ENCODE measurements at places on chromosomes 12 and 14.
A peak's percentile ranks its signal among the peaks of the same experiment; 100 is the strongest.

- no peak for DNase-seq
These were observed 592.5 kb upstream of the NOVA1 start for GRCh38 chr14:27190296-27190695.

DNA sequence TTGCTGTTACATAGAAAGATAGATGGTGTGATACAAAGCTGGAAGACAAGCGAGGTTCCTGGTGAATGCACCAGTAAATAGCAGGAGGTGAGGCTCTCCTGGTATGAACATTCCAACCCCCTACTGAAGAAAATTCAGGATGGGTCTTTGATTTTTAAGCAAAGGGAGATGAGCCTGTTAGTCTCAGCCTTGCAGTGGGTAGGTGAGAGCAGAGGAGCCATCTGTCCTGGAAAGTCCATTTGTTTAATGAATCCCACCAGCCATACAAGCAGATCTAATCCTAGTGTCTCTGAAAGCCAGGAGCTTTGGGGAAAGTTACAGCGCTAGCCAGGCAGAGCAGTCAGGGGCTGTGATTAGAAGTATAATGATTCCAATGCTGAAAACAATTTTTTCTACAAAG, 234.8 kb upstream of the FOXN3 start:
- no peak for DNase-seq

GRCh38 chr14:99271951-99272631, at the start of gene BCL11B:
TSS of gene BCL11B (minus strand) at chr14:99272197. CDS start at chr14:99271218, 979 bp downstream.
- peak; percentile 84 for DNase-seq

DNA sequence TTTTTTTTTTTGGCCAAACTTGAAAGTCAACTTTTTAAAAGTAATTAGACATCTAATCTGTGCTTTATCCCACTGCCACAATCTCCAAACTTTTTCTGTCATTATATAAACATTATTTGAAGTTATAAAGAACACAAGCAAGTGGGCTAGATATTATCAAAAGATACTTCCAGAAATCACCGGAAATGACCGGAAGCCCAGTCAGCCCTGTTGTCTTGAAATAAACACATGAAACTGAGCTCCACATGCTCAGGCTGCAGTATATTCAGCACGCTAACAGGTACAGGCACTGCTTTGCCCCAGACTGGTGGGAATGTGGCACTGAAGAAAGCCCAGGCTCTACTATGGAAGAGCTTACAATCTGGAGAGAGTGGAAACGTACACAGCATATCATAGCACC, 158.9 kb upstream of the PLEKHG7 start:
- DNase-seq: no peak

DNA sequence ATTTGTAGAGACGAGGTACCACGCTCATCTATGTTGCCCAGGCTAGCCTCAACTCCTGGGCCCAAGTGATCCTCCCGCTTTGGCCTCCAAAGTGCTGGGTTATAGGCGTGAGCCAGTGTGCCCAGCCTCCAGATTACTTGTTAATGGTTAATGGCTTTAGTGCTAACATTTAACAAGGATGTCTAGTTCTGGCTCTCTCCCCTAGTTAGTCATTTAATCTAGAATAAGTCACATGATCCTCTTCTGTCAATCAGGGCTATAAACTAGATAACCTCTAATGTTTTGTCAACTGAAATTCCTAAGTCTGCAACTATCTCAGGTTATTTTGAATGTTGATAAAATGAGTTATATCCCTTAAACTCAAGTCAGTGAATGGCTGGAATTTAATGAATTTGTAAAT, 15.7 kb downstream of the ACTR6 start:
- DNase-seq: no peak

DNA sequence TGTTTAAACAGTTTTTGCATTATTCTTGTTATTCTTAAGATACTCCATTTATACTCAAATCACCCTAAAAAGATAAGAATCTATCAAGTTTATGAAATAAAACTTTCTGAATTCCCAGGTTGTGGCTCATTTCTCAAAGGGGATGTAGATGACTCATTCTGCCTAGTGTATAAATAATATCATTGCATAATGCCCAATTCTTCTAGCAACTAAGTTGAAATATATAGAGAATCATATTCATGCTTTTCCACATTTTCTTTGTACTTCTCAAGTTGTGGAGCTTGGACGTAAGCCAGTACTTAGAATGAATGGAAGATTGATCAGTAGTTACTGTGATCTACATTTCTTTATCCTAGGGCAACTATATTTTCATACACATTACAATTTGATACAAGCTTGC, 201.1 kb downstream of the PPFIA2 start:
- DNase-seq: no peak

GRCh38 chr14:99821519-99822508, 28.6 kb downstream of the EML1 start:
- no peak for DNase-seq

DNA sequence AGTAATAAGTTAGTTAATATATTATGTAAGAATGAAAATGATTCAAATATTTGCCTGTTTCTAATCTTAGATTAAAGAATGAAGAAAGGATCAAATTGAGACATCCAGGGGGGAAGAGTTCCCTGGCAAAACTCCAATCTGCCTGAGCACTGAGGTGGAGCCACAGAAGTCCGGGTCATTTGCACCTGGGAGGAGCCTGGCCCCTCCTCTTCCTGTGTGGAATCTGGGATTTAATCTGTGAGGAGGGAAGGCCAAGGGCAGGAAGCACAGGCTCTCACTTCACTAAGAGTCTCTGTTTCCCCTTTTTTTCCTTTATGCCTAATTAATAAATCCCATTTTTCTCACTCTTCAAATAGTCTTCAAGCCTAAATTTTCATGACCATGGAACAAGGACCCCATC, 599.5 kb downstream of the FLRT2 start:
- no peak for DNase-seq

DNA sequence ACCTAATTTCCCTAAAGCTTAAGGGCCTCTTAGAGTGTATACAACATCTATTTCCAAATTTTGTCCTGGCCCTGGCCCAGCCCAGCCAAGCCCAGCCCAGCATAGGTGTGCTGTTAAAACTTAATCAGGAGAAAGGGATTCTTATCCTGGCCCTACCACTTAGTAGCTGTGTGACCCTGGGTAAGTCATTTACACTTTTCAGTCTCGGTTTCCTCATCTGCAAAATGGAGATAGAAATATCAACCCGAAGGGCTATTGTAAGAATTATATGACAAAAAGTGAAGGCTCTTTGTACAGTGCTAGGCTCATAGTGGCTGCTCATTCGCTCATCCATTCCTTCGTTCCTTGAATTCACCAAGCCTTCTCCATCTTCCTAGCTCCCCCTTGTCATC, 442 bp downstream of the ERG28 start:
- no peak for DNase-seq

DNA sequence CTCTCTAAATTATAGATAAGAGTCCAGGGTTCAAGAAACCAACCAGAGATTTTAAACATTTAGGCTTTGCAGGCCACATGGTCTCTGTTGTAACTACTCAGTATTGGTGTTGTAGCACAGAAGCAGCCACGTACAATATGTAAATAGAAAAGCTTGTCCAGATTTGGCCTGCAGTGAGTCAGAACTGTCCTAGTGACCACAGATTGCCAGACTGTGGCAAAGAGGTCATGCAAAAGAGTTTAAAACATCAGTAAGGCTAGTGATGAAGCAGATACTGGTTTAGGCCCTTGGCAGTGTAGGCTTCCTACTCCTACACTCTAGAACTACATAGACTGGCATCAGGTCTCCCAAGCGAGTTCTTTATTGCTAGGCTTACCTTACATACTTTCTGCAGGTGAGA, 117.6 kb upstream of the GARIN6 start:
- DNase-seq: no peak

DNA sequence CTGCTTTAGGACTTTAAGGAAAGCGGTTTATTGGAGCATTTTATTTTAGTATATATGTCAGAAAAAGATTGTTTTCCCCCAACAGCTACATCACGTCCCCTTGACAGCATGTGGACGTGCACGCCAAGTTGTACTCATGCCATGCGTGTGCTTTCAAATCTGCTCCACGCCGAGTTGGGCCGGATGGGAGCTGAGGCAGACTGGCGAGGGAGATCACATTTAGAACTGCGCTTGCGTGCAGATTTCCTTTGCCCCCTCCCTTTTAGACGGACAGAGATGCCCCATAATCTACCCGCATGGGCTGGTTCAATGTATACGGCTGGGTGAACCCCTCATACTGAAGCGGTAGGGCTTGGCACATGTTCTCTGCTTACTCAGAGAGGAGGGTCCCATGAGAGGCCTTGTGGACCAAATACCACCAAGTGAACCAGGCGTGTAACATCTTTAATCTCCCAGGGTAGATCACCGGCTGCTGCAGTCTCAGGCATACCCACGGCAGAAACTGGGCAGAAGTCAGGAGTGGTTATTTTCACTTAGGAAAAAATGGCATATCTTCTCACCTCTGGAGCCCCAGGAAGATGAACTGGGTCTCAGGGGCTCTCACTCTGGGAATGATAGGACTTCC, 92.1 kb downstream of the ESR2 start:
- DNase-seq: no peak

DNA sequence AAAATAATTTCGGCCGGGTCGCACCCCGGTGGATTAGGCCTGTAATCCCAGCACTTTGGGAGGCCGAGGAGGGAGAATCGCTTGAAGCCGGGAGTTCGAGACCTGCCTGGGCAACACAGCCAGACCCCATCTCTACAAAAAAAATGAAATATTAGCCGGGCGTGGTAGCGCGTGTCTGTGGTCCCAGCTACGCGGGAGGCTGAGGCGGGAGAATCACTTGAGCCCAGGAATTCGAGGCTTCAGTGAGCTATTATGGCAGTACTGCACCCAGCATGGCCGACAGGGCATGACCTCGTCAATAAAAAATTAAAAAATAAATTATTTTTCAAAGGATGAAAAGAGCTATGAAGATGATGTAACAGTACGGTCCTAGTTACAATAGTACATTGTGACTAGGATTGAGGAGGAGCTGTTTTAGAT, 523 bp downstream of the GTF2H3 start:
- no peak for DNase-seq

- DNase-seq: no peak
These were observed 229.8 kb upstream of the LRIG3 start for GRCh38 chr12:59149995-59150642.

- no peak for DNase-seq
These were observed 2.5 kb downstream of the SCN8A start for GRCh38 chr12:51593539-51593938.

GRCh38 chr12:15631007-15631715, 158.0 kb downstream of the EPS8 start:
- DNase-seq: no peak

GRCh38 chr12:121036810-121037326, 2.2 kb downstream of the OASL start:
- peak; percentile 34 for DNase-seq

DNA sequence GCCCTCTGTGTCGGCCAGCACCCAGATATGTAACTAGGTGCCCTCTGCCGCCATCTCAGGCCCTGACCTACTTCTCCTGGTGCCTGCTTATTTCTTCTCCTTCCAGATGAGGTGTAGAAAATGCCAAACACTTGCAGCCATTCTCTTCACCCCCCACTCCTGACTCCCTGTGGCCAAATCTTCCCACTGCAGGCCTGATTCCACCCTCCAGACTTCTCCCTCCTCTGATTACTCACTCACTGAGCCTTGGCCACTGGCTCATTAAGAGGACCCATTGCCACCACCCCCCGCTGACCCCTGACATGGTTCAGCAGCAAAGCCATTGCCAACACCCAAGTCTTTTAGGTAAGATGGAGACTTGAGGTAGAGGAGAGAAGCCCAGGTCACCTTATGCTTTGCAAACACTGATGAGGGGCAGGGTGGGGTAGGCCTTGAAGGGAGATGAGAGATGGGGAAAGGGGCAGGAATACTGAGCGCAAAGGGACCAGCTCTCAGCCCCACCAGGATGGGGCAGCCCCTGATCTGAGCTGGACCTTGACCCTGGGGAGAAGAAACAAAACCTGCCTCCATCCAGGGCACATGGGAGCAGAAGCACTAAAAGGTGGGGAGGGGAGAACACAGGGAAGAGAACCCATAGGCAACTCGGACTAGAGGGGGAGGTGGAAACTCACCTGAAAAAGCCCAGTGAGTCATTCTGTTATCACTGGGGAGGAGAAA, 25.1 kb upstream of the ANO2 start:
- no peak for DNase-seq

GRCh38 chr14:65206448-65207096, 104.3 kb upstream of the MAX start:
- DNase-seq: peak; percentile 27

GRCh38 chr12:53849113-53849512, 89.5 kb upstream of the HOXC13 start:
- no peak for DNase-seq

DNA sequence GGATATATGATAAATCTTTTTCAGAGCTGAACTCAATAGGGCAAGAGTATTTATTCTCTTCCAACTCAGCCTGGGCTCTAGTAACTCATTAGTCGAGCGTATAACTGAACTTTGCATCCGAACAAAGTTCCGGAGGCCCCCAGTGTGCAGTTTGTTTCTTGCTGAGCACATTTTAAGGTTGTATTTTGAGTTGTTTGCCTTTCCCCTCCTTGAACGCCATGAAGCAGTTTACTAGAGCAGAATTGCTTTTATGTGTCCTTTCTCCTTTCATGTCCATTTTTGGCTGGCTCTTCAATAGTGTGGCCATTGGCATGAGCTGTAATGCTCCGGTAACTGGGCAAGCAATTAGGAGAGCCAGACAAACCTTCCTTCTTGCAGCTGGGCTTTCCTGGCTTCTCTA, 105.3 kb downstream of the WIF1 start:
- DNase-seq: no peak

DNA sequence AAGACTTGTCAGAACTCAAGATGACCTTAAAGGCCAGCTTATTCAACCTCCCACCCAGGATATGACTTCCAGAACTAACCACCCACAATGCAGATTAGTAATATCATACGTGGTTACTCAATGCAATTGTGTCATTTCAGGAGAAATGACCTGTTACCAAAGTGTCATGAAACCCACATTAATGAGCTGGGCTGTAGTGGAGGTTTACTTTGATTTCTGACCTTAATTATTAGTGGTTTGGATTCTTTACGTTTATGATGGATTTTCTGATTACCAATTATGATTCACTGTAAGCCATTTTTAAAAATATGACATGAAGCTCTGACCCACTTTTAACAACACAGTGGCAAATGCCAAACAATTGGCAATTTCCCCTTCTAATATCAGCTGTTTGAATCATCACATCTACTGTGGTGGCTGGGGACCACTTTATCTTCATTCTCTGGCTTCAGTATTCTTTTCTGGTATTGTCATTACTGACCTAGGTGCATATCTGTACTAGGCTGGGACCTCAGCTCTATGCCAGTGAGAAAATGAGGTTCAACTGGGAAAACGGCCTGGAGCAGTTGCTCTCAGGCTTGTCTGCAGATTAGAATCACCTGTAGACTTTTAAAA, 223.3 kb downstream of the RGS6 start:
- DNase-seq: no peak

GRCh38 chr12:75120311-75120711, 89.3 kb downstream of the KCNC2 start:
- no peak for DNase-seq

GRCh38 chr12:48925304-48926011, at the start of gene FKBP11:
TSS of gene FKBP11 (minus strand) at chr12:48925492. CDS start at chr12:48925428, 64 bp downstream.
- DNase-seq: peak; percentile 70

DNA sequence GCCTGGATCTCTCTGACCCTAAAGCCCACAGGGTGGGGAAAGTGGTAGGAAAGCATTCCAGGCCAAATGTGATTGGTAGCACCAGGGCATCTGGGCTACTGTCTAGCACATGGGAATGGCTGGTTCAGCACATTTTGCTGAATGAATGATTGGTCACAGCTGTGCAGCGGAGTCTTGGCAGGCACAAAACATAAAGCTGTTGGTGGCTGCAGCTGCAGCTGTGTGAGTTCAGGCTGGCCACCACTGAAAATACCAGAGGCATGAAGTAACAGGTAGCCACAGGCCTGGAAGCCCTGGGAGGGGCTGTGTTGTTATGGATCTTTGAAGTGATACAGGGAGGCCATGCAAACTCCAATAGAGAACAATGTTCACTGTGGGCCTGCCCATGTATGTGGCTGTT, 72.7 kb downstream of the MYRFL start:
- no peak for DNase-seq

All from stimulated activated CD8-positive, alpha-beta memory T cell treated with anti-CD3 and anti-CD28 coated beads, Interleukin-15, amount 100 ng/mL, for 48 hours (primary cell).